ENCODE measurements at places on chromosomes 1 and 21.

- DNase-seq: no peak
Observed at GRCh38 chr21:43306911-43307676, 119.8 kb downstream of the SIK1 start.

DNA sequence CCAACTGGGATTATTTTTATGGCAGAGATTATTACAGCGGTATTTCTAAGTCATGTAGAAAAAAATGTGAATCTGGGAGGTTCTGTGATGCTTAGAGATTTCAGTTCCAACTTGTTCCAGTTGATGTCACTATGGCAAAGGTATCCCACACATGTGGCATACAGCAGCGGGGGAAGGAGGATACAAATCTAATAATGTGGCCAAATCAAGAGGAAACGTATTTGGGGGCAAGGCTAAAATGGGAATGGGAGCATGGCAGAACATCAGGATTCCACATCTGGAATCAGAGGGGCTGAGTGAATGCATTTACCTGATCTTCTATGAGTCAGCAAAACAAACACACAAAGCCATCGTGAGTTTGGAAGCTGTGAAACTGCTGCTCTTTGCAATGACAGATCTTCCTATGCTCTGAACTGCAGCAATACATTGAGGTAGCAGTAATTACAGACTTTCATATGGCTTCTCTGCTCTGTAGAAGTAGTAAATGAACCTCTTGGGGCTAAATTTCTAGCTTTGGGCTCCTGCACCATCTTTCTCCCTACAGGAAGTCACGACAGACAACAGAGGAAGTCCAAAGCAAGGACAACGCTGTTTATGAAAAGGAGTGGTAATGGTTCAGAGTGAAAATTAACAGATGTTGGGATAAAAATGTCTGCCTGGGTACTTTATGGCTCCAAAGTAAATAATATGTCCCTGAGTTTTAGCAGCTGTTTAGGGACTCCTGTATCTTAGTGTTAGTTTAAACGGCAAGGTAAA is 55.5 kb downstream of the GABPA start:
- DNase-seq: no peak

- DNase-seq: no peak
Observed at GRCh38 chr1:180781718-180782117, 131.0 kb upstream of the KIAA1614 start.

- no peak for DNase-seq
Observed at GRCh38 chr1:62325081-62325480, 5.8 kb upstream of the KANK4 start.

DNA sequence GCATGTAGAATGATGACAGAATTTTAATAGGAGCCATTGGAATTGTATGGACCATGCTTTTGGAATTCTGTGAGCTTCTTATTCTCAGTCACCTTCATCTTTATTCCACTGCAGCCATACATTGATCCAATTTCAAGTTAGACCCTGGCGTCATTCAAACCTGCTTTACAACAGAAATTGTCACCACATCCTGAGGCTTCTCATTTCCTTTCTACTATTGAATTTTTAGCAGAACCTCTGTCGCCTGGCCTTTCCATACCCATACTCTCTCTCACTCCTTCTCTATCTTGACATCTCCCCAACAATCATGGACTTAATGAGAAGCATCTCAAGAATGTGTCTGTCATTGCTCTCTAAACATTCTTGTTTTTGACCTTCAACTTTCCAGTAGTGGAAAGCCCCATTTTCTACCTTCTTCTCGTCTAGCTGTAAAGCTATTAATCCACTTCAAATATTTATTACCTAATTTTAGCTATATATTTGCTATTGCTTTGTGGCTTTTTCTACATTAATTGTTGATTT is 74.1 kb downstream of the CRB1 start:
- no peak for DNase-seq

DNA sequence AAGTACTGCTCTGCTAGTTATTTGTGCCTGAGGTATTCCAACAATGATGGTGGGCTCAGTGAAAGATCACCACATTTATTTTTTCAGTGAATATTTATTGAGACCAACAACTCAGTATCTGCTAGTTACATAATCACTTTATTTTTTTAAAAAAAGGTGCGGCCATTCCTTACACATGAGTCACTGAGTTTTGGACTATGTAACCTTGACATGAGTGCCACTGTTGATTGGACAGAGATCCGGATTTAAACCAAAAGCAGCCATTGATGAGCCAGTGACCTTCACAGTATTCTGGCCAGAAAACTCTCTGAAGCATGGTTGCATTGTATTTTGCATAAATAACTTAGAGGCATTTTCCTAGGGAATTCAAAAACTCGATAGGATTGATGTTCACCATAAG is 79.5 kb downstream of the NUF2 start:
- DNase-seq: no peak

- DNase-seq: no peak
Observed at GRCh38 chr1:203099805-203100515, 14.1 kb upstream of the MYOG start.

DNA sequence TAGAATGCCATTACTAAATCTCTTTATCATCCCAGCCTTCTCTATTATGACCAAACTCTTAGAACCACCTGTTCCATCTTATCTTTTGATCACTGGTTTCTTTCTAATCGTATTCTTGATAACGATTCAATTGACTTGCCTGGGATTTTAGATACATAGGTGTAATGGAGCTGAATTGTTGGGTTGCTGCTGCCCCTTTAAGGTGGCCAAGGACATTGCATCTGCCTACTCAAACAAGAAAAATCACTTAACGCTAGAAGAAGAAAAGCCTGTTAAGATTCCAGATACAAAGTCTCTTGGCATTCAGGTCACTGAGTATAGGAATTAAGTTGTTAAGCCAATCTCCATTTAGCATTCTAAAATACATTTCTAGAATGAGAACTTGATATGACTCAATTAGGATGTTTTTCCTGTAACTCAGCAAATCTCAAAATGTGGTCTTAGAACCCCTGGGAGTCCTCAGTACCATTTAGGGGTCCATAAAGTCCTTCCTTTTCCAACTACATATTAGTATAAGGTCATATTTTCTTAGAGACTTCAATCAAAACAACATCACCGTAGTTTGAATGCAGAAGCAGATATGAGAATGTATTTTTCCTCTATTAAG is 12.4 kb downstream of the NEXN start:
- DNase-seq: no peak

Measured in activated T-helper 1 cell treated with Interleukin-2 at 50 U/mL for 16 hours (primary cell).